ENCODE measurements at places on chromosomes 3 and 15.

GRCh38 chr3:171967137-171967783 is 72.1 kb upstream of the FNDC3B start:
- no peak for DNase-seq

DNA sequence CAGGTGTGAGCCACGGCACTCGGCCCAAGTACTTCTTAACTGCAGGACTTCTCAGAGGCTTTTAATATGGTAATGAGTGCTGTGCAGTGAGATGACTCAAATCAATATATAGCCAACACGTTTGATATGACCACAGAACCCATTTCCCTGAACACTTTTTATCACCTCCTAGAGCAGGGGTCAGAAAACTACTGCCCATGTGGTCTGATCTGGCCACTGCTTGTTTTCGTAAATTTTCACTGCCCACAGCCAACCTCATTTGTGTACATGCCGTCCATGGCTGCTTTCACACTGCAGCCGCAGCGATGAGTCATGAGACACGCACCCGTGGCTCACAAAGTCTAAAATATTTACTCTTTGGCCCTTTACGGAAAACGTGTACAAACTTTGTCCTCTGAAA is 179.2 kb downstream of the RORA start:
- no peak for DNase-seq

- DNase-seq: no peak
These were observed 234.8 kb upstream of the GADL1 start for GRCh38 chr3:31129241-31129640.

- no peak for DNase-seq
These were observed 297 bp downstream of the PRC1 start for GRCh38 chr15:90994059-90994416.

Data from activated naive CD4-positive, alpha-beta T cell treated with anti-CD3 and anti-CD28 coated beads, Interleukin-2, amount 50 U/mL, for 16 hours (primary cell).